ENCODE measurements at places on chromosomes 2 and 18.

DNA sequence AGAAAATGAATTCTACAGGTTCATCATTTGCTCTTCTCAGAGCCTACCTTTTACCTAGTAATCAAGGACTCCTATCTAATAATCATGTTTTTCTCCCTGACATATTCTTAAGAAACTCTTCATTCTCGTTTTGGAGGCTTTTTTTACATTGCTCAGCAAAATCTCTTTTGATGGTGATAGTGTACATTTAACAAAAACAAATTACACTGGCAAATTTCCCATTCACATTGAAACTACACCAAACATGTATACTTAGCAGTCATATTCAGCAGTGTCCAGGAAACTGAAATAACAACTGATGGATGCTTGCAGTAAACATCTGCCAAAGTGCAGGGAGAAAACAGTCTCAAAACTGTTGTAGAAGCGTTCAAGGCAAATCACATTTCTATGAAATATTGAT, 4.4 kb upstream of the VIT start:
- no peak for DNase-seq

GRCh38 chr2:239765911-239766310, 259.2 kb downstream of the NDUFA10 start:
- no peak for DNase-seq

DNA sequence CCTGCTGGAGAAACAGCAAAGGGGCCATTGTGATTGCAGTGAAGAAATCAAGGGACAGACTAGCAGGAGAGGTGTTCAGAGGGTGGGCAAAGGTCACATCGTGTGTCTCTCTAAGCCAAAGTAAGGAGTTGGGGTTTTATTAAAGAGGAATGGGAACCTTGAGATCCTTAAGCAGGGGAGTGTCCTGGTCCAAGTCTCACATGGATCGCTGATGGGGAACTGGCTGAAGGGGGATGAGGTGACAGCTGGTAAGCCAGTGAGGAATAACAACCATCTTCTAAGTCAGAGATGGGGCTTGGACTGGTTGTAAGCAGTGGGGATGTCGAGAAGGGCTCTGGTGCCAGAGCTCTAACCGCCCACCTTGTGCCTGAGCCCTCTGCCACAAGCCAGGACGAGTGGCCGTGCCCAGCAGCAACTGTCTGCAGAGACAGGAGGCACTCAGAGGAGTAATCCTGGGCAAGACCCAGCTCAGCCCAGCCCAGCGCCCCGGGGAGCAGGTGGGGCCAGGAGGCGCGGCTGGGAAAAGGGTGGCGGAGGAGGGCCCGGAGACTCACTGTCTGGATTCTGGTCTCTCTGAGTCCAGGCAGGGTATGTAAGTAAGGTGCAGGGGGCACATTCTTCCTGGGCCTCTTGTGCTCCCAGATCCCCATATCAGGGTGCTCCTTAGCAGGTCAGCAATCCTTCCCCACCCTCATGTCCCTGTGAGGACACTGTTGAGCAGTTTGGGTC, 13.7 kb downstream of the WNT10A start:
- no peak for DNase-seq

DNA sequence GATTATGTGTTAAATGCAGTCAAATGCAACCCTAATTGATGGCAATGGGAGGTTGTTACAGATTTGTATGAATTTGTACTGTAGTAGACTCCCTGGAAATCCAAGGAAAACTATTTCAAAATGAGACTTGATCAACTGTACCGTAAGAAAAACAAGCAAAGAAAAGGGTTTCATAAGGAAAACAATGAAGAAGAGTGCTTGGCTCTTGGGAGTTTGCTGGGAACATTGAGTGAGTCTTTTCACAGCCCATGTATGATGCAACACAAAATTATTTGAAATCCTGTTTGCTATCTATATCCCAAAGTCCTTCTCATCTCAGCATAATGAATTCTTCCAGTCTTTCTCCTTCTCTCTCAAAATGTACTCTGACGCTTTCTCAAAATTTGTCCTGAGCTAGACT, 67.0 kb upstream of the OSR1 start:
- DNase-seq, result no peak

DNA sequence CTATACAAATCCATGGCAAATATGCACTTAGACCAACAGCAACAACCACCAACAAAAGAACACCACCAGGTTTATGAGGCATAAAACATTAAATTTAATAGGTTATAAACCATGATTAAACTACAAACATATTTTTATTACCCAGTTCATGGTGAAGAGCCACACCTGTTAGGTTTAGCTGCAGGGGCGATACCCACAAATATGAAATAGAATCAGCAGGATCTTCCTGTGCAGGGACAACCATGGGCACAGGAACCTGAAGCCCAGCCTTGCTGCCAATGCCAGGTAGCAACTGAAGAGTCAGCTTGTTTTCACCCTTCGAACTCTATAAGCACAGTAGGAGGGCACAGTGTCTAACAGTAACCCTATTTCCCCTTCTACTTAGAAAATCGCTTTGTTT, 675.0 kb downstream of the SATB2 start:
- no peak for DNase-seq

DNA sequence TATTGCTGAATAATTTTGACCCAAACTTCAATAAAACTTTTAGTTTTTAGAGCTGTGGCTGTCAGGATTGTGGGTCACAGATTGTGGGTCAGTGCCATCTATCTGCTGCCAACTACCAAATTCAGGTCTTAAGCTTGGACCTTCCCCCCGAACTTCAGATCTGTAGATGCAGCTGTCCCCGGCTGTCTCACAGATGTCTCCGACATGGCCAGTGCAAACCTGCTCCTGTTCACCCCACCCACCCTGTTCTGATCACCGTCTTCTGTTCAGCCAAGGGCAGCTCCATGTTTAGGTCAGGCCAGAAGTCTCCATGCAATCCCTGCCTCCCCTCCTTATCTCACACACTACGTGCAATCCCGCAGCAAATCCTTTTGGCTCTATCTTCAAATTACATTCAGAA, 175.0 kb downstream of the PRKCE start:
- DNase-seq, result no peak

GRCh38 chr2:85436836-85437487, 18.4 kb downstream of the SH2D6 start:
- DNase-seq, result no peak

- no peak for DNase-seq
Observed at GRCh38 chr18:34933909-34934661, 107.1 kb upstream of the MAPRE2 start.

- DNase-seq, result no peak
Observed at GRCh38 chr2:239816576-239817467, 208.3 kb downstream of the NDUFA10 start.

DNA sequence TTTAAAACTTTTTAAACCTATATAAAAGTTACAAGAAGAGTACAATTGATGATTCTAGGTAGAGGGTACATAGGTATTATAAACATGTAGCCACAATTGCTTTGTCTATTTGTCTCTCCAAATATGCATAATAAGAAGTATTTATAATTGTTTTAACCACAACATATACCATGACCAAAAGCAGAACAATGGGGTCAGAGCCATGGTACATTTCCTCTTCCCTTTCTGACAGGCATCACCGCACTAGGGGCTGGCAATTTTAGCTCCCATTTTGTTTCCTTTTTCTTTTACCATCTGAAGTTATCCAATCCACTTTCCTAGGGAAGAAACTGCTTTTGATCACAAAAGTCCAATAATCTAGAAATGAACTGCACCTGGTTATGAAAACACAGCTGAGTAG, 49.3 kb downstream of the TMX3 start:
- DNase-seq, result no peak

GRCh38 chr2:83787189-83787588, 671.9 kb downstream of the SUCLG1 start:
- DNase-seq, result no peak

DNA sequence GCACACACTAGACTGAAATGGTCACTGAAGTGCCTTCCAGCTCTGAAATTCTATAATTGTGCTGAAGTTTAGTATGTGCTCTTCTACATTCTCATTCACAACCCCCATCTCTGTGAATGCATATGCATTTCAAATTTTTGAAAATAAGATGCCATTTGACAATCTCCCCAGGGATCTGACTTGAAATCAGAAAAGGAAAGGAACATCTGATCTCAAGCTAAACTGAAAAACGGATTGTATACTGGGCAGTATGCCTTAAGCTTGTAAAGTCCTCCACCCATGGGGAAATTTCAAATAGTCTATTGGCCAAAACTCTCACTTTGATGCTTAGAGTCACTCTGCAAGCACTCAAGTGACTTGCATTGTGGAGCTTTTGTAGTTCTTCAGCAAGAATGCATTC, 22.9 kb downstream of the FAP start:
- DNase-seq, result no peak

DNA sequence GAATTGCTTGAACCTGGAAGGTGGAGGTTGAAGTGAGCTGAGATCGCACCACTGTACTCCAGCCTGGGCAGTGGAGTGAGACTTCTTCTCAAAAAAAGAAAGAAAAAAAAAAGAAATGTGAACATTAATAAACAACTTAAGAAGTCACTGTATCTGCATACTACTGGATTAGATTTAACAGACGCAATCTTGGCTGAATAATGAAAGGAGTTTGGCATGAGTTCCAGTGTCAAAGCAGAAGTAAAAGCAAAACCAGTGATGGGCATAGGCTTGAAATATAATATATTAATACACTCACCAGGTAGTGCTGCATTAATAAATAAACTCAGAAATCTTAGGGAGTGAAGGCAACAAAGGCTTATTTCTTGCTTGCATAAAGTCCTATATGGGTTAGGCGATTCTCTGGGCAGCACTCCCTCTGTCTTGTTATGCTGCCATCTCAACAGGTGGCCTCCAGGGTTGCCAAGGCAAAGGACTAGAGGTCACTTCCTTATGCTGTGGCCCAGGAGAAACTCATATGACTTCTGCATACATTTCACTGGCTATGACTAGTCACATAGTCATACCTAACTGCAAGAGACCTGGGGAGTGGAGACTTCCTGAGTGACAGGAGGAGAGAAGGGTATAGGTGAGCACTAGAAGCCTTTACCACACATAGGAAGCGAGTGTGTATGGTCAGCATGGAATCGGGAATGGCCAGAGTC, 296.2 kb upstream of the SPRED2 start:
- DNase-seq, result no peak

- no peak for DNase-seq
Observed at GRCh38 chr2:20436716-20437470, 10.0 kb upstream of the RHOB start.

DNA sequence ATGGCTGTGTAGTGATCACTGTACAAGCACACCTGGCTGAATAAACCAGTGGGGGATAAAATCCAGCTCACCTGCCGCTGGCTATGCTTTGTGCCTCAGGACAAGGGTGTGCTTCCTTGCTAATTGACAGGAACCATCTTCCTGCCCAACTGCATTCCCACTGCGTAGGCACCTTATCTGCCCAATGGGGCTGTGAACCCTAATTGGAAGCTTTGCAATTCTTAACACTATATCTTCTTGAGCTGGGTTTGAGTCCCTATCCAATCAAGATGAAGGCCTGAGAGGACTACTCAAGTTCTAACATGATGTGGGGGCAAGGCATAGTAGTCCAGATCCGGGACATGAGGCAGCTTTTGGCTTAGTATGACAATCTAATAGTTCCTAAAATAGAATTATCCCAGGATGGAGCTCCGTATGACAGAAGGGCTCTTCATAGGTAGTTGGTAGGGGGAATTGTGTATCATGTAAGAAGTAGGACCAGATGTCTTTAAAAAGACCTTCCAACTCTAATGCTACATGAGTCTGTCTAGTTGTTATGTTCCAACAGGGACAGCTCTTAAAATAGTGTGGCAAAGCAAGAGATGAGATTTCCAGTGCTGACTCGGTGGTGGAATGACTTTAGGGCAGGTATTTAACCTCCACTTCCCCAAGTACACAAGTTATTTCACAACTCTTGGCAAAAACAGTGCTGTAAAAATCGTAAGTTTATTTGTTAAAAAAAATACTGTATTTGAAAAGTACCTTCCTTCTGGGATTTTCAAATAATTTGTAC, 2.3 kb upstream of the TMEM150A start:
- DNase-seq, result no peak

DNA sequence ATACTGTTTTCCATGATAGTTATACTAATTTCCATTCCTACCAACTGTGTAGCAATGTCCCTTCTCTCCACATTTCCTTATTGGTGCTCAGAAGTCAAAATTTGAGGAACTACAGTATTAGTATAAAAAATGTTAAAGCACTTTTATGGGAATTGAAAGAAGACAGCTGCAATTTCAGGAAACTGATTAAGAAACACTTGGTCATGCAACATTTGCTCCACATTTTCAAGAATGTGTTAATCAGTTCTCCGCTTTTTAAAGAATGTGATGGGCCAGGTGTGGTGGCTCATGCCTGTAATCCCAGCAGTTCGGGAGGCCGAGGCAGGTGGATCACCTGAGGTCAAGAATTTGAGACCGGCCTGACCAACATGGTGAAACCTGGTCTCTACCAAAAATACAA, 33.6 kb upstream of the MGAT4A start:
- no peak for DNase-seq
